ENCODE measurements at places on chromosomes 12 and 14.

GRCh38 chr12:49051373-49051764 lies 9.2 kb downstream of the KMT2D start:
- no peak for DNase-seq

DNA sequence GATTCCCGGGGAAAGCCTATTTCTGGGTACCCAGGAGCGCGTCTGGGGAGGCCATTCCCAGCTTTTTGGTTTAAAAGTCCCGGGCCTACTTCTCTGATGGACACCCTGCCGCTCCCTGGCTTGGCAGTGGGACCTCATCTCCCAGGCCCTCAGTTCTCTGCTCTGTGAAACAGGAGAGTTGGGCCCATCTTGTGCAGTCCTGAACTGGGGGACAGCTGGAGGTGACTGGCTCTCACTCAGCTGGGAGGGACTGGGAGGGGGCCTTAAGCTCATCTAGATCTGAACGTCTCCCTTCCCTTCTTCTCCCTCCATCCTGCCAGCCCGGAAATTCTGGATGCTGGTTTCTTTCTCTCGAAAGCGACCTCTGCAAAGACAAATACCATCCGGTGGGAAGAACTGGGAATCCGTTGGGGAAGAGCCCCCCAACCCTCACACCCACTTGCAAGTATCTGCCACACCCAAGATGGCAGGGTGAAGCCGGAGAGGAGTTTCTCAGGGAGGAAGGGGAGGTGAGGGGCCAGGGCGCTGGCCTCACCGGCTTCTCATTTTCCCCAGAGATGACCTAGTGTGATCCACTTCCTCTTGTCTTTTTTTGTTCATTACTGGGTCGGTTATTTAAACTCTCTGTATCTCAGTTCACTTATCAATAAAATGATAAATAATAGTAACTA lies 1.4 kb downstream of the RIN3 start:
- no peak for DNase-seq

- no peak for DNase-seq
Observed at GRCh38 chr14:55715889-55716288, 135.9 kb downstream of the KTN1 start.

DNA sequence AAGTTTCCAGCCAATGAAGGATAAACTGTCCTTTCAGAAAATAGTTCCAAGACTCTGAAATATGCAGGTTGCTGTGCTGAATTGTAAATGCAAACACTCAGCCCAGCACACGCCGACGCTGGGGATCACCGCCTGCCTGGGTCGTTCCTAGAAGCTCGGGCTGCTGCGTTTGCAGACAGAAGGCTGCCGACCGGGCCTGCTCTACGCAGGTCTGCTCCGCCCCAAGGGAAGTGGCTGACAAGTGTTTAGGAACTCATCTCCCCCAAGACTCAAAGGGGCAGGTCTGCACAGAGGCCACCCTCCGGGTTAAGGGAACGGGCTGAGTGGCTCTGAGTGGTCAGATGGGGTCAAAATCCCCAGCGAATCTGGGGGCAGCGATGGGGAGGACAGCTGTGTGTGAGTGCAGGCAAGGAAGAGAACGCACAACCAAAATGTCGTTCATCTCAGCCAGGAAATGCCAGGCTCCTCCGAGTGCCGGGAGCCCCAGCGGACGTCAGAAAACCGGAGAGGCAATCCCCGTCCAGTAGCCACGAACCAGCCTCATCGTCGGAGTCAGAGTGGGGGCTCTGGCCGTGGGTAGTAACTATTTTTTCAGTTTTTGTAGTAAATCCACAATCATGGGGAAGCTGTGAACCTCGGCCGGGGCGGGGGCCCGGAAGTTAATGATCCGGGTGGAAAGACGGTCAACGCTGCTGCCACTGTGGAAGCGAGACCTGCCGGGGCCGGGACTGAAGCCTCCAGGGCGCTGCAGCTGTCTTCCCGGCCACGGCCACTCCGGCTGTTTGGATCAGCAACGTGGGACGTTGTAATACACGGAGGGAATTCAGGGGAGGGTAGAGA lies 6.0 kb downstream of the GALNT9 start:
- no peak for DNase-seq

DNA sequence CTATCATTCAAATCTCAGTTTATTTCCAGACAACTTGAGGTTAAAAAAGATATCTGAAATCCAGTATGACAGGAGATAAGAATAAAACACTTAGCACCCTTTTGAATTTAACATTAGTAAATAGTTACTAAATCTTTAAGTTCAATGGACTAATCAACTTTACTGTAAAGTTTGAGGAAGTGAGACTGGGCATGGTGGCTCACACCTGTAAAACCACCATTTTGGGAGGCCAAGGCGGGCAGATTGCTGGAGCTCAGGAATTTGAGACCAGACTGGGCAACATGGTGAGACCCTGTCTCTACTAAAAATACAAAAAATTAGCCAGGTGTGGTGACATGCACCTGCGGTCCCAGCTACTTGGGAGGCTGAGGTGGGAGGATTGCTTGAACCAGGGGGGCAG lies 40.3 kb upstream of the CERS5 start:
- no peak for DNase-seq

DNA sequence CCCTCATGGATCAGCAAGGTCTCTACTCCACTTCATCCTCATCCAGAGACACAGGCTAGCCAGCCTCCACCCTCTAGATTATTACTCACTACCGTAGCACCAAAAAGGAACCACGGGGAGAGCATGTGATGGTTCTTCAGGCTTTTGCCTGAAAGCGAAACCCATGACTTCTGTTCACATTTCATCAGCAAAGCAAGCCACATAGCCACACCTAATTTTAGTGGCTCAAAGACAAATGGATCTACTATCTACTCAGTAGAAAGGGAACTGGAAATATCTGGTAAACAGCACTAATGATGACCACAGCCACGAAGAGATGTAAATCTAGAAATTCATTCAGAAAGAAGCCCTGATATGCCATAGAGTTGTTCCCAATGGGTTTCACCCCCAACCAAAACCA lies 51.4 kb downstream of the VCPKMT start:
- DNase-seq: no peak

DNA sequence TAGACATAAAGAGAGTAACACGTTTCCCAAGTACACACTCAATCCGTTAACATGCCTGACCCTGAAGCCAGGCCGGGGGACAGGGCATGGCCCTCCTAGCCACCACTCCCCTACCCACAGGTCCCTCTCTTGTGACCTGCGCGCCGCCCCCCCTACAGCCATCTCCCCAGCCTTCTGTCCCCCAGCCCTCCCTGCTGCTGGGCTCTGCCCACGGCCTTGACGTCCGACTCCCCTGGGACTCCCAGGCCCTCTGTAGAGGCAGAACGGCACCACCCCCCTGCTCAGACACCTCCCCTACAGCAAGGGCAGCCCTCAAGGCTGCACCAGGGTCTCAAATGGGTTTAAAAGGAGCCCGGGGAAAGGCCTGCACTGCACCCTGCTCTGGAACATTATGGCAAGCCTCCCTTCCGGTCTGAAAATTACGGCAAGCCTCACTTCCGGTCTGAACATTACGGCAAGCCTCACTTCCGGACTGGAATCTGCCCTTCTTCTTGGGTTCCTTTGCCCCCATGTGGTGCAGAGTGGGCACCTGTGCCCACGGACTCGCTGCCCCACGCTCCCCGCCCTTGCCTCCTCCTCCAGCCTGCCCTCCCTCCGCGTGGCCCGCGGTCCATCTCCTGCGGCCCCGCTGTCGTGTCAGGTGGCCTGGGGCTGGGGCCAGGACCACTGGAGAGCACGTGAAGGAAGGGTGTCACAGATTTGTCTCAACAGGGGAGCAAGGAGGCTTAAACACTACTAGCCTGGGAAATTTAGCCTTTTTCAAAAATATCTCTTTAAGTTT lies 77.6 kb downstream of the MOK start:
- DNase-seq: no peak

DNA sequence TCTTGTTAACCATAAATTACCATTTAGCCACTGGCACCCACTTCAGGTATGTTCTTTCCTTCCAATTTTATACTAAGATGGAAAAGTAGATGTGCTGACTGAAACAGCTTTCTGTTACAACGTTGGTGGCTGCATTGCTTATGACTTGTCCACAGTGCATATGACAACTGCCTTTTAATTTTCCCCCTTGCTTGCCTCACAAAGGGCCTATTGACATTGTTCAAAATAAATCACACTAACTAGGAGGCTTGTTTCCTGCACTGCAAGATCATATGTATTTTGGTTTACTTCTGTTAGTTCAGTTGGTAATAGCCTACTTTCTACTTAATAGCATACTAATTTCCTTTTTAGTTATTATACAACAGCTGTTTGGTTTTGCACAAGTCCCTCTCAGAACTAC lies 55.4 kb downstream of the SCAF11 start:
- DNase-seq: no peak

DNA sequence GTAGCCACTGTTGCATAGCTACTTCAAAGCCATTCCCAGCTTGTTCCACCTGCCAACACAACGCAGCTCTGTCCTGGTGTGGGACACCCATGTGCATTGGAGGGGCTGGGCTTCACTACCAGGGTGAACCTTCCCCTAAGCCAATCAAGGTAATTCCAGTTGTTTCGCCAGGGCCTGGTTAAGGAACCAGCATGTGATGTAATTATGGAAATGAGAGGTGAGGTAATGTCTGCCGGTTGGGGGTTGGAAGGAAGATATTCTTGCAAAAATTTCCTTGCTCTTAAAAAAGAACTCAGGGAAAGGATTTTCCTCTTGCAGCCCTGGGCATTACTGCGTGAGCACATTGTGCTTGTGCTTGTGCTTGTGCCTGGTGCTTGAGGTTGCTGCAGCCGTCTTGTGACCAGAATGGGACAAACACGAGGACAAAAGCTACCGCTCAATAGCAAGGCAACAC lies 14.9 kb downstream of the TUBA1C start:
- no peak for DNase-seq

DNA sequence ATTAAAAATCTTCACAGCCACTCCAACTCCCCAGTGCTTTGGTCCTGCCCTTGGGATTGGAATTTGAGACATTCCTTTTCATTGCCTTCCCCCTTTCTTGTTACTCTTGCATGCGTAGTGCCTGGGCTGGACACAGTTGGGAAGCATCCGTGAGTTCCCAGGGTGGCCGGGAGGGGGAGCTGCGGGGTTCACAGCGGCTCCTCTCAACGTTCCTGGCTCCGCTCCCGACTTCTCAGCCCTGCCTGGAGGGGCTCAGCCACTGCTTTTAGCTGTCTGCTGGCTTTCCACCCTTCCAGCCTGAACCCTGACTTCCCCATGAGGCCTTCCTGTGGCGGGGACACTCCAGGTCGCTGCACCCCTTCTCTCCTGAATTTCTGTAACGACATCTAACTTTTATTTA lies 3.2 kb downstream of the TEX52 start:
- peak; percentile 56 for DNase-seq

GRCh38 chr12:80186727-80187217 lies 87.4 kb downstream of the OTOGL start:
- peak; percentile 90 for DNase-seq

DNA sequence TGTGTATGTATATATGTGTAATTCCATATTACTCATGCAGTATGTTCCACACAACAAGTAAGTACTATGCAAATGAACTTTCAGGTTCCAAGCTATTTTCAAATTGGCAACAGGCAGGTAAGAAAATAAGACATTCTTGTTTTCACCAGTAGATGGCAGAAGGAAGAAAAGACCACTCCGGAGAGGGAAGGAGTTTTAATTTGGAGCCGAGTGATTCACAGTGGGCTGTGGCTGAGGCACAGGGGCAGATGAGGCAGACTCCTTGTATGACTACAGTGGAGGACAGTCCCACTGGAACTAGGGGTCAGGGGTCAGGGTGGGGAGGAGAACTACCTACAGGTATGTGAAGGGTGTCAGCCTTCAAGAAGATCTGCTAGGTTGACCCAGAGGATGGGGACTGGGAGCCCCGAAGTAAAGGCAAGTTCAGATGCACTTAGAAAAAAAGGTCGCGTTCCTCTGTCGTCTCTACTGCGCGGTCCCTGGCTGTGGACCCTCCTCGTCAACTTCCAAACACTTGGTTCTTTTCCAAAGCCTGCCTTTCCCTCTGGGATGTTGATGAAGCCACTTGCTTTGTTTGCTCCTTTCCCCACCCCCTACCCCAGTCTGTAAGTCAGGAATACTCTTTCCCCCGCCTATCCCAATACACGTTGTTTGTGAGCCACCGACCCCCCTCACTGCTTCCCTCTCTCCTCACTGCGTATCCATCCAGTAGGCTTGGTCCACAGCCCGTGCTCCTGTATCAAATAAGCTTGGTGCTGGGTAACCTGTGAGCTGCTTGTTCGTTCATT lies 24.1 kb downstream of the DDX47 start:
- peak; percentile 69 for DNase-seq

DNA sequence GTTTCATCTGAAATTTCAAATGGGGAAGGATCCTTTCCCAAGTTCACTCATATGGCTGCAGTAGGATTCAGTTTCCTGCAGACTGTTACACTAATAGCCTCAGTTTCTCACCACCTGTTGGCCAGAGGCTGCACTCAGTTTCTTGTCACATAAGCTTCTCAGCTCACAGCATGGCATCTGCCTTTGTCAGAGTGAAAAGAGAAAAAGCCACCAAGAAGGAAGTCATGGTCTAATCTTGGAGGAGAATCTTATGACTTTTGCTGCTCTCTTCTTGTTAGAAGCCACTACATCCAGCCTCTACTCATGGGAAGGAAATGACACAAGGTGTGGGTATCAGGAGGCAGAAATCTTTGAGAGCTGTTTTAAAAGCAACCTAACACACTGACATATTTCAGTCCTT lies 39.4 kb upstream of the BTG1 start:
- DNase-seq: no peak

DNA sequence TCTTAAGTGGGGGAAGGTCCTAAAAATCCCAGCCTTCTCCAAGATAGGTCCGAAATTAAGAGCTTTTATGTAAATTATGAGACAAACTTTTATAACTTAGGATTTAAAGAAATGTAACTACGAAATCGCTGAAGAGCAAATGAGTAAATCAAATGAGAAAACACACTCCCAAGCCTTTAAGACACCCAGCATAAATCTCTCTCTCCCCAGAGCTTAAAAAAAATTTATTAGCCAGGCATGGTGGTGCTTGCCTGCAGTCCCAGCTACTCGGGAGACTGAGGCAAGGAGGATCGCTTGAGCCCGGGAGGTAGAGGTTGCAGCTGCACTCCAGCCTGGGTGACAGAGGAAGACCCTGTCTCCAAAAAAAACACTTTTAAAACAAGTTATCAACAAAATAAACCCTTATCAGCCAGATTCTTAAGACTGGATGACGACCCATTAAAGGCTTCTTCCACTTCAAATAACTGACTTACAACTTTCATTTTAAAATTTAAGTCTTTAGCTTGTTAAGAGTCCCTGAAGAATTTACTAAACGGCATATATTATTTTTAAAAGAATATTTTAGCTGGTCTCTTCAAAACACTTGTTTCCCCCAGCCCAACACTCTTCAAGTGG lies 3.2 kb downstream of the PTGES3 start:
- DNase-seq: no peak
